CD4-positive, alpha-beta T cell treated with Interleukin-6 at 100 ng/mL for 8 hours (primary cell): ENCODE measurements at places on chromosomes 13 and 19.

DNA sequence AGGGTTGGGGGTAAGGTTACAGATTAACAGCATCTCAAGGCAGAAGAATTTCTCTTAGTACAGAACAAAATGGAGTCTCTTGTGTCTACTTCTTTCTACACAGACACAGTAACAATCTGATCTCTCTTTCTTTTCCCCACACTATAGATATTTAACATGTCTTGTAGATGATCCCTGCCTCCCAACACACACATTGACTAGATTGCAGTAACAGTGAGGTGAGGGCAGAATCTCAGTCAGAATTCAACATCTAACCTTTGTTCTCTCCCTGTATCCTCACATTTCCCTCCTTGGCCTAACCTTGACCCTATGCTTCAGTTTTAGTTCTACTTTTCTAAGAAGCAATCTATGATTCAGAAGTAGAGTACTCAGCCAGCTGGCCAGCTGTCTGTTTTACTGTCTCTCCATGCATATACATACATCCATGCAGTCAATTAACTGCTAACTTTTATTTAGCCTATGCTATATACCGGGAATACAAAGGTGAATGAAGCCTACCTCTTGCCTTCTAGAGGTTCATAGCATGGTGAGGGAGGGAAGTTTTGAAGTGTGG, 18.1 kb downstream of the DNAJC15 start:
- no peak for DNase-seq

DNA sequence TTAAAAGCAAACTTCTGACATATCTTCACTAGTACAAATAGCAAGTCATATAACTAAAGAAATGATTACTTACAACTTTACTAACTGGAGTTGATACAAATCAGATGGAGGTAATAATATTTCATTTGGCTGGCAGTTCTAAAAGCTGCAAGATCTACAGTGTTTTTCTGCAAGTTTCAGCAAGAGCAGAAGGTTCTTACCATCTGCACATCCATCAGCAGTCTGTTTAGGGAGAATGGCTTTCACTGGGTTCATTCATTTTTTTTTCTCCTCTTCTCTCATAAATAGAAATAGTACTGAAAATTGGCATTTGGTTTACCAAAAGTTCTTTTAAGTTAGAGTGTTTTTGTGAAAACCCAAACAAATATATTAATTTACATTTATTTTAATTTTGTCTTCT, 3.1 kb upstream of the SHISA2 start:
- no peak for DNase-seq

- DNase-seq: peak; percentile 99
Observed at GRCh38 chr19:7829561-7830271, at the start of gene EVI5L. Gene EVI5L, plus strand, starts transcription at chr19:7830218. Its CDS starts 16,325 bp downstream, at chr19:7846543.

DNA sequence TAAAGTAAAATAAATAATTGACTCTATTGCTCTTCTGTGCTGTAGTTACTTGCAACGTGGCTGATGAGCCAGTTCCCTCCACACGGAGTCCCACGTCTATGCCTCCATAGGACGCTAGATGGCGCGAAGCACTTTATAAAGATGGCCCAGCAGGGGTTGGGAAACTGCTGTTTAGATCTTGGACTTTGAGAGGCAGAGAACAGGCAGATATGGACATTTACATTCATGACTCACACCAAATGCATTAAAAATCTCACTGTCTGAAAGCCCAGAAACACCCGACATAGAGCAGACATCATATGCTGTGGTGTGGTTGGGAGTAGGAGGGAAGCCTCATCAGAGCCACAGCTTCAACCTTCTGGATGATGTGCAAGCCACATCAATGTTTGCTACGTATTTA, 643.1 kb upstream of the ARGLU1 start:
- DNase-seq: peak; percentile 2

DNA sequence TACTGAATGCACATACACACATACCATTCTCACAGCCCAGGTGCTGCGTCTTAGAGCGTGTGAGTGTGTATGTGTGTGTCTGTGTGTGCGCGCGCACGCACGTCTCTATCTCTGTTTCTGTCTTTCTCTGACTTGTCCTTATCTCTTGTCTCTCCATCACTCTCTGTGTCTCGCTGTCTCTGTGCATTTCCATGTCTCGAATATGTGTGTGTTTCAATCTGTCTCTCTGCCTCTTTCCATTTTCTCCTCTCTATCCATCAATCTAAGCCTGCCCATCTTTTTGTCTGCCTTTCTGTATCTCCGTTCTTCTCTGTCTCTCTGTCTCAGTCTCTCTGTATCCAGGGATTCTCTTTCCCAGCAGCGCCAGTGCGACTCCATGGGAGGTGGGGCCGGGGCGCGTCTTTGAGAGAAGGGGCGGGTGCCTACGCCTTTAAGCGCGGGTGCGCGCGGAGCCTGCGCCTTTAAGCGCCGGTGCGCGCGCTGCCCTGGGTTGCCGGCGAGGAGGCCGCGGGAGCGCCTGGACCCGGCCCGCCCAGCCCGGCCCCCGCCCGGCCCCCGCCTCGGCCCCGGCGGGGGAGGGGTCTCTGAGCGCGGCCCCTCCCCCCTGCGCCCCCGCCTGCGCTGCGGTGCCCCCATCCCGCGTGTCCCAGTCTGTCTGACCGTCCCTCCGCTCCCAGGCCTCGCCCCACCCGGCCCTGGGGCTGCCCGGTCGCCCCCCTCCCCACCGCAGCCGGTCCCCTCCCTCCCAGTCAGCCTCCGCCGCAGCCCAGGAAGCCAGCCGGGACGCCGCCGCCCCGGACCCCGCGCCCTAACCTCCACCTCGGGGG, at the start of gene LRFN3:
LRFN3 (plus strand) TSS at position 464 of the 827 bp plus-strand sequence. CDS start 3,052 bp downstream, outside the sequence.
- DNase-seq: peak; percentile 47

DNA sequence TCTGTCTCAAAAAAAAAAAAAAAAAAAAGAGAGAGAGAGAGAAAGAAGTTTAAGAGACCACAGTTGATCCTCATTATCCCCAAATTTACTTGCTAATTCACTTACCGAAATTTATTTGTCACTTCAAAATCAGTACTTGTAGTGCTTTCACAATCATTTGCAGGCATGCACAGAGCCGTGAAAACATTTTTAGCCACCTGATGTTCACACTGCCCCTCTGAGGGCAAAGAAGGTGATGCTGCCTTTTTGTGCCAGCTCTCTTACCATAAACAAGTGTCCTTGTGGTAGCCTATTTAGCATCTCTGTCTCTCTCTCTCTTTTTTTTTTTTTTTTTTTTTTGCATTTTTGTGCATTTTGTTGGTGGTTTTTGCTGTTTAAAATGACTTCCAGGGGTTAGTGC, 24.1 kb upstream of the CASP14 start:
- no peak for DNase-seq

DNA sequence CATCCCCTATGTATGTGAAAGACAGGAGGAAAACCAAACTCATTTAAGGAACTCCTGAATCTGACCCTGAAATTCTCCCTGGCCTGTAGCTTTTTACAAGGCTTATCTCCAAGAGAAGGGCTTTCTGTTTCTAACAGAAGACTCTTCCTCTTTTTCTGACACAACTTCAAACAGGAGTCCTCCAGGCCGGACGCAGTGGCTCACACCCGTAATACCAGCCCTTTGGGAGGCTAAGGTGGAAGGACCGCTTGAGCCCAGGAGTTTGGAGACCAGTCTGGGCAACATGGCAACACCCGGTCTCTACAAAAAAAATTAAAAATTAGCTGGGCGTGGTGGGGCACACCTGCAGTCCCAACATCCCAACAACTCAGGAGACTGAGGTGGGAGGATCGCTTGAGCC, 41.9 kb downstream of the CARS2 start:
- no peak for DNase-seq

DNA sequence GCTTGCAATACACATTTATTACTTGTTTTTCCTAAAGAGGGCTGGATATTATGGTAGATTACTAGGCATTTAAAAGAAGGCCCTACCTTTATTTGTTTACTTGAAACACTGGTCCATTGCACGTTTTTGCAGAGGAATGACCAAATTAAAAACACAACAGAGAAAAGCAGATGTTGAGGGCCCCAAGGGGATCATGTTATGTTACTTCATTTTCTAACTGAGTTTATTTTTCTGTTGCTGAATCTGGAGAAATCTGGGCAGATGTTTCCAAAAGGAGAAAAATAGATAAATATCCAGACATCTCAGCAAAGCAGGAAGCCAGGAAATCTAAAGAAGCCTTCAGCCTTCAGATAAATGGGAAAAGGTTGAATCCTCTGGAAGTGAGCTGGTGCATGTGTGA, 353.0 kb downstream of the NDFIP2 start:
- no peak for DNase-seq

DNA sequence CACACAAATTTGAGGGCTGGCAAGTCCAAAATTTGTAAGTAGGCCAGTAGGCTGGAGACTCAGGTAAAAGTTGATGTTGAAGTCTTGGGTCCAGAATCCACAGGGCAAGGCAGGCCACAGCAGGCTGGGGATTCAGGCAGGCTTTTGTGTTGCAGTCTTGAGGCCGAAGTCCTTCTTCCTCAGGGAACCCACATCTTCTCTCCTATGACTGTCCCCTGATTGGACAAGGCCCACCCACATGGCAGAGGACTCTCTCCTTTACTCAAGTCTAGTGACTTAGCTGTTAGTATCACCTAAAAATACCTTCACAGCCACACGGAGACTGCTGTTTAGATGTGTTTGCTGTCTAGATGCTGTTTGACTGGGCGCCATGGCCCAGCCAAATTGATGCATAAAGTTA, 9.9 kb upstream of the SPATA13 start:
- DNase-seq: no peak

DNA sequence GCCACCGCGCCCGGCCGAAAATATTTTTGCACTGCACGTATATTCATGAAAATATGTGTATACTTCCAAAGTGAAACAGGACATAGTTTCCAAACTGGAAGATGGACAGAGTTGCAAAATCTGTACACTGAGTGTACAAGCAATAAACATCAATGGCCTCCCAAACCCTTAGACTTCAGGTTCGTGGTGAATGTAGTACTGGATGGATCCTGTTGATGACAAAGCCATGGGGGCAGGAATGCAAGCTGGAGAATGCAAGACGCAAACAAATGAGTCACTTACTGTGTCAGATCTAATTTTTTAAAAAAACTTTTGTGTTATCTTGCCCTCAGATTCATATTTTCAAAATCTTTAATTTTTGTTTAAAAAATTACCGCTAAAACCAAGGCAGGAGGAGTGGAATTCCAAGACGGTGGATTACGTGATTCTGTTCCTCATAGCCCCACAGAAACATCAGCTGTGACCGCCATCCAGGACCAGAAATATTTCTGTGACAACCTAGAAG, 12.7 kb upstream of the LILRA2 start:
- no peak for DNase-seq

- no peak for DNase-seq
Observed at GRCh38 chr19:19567391-19567790, 29.3 kb downstream of the CILP2 start.

DNA sequence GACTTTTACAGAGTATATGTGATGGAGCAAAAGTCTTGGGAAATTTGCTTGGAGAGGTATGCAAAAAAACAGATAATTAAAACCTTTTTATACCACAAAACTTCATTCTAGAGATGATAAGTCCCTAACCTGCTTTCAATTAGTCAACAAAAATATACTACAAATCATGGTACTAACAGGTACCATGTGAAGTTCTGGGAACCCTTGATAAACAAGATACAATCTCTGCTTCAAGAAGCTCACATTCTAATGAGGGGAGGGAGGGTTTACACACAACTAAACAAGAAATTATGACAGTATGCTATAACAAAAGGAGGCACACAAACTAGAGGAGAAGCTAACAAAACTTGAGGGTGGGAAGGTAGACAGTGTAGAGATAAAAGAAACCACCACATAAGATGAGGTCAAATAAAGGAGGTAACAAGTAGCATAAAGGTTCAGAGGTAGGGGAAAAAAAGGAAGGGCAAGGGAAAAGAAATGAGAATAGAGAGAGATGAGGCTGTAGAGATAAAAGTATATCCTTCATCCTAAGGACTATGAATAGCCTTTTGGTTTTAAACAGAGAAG, 91.4 kb downstream of the MYCBP2 start:
- no peak for DNase-seq

- no peak for DNase-seq
Observed at GRCh38 chr19:32673573-32673972, 1.4 kb downstream of the ANKRD27 start.

- no peak for DNase-seq
Observed at GRCh38 chr19:39372941-39373340, 18.0 kb downstream of the PAF1 start.

DNA sequence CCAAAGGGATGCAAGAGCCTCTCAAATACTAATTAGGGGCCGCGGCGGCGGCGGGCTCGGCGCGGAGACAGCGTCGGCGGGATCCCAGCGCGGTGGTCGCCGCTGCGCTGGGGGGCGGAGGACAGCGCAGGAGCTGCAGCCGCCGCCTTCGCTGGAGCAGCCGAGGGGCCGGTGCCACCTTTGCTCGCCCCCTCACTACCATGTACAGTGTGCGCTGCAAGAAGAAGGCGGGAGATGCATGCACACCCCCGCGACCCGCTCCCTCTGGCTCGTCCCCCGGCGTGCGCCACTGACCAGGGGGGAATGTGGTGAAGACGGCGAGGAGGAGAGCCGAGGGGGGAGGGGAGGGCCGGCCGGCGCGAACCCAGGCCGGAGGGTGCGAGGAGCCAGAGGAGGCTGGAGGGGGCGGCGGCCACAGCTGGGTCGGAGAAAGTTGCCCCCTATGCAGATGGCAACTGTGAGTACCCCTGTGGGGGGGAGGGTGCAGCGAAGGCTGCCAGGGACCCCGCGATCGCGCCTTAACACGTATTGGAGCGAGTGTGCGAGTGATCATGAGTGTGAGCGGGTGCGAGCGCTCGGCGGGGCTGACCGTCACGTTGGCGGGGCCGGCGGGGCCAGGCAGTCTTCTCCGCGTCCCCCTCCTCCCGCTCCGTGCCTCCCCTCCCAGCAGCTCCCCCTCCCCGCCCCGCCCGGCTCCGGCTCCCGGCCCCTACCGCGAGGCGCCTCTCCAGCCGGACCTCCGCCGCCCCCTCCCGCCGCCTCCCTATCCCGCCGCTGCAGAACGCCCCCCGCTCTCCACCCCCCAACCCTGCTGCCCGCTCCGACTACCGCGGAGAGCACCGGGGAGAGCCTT, 808 bp downstream of the SLITRK5 start:
- DNase-seq: no peak

DNA sequence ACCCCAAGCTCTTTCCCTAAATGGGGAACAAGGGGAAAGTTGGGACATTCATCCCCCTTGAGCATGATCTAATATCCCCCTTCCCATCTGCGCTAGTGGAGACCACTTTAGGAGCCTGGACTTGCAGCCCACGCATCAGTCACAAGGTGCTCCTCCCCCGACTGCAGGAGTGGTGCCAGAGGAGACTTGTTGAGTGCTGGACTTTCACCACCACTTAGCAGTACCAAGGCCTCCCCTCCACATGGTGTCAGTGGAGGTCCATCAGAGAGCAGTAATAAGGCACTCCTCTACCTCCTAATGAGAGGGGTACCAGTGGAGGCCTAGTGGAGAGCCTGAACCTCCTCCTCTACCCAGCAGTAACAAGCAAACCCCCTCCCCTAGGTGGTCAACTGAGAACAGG, 22.5 kb downstream of the CAB39L start:
- peak; percentile 6 for DNase-seq

- no peak for DNase-seq
Observed at GRCh38 chr19:55075371-55075998, at the start of gene EPS8L1. Gene EPS8L1, plus strand, starts transcription at chr19:55075869. Its CDS starts 576 bp downstream, at chr19:55076445.
